GM12892 (cell line): ENCODE measurements at places on chromosomes 1 and 21.

DNA sequence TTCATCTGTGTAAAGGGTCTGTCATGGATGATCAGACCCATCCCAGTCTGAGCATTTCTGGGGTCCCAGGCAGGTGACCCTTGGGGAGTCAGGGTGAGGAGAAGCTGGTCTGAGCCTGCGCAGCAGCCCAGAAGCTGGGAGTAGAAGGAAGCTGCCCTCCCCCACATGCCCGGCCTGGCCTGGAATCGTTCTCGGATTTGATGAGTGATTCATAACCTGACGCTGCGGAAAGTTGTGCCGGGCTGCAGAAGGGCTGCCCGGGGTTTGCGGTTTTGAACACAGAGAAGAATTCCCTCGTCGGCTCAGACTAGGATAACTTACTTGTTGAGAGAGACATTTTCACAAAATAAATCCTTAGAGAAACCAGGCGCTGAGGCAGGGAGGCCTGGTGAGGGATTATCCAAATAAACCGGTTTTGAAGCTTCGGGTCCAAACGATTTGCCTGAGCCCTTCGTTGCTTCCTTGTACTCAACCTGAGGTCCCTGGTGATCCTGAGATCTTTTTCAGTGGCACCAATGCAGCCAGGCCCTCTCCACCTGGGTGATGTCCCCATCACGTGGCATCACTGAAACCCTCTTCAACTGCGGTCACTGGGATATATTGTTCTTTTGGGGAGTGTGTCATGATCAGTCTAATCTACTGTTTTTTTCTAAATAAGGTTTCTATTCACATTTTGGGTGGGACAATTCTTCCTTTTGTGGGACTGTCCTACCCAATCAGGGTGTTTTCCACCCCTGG lies 29.2 kb downstream of the EPHB2 start:
- no peak for DNase-seq

DNA sequence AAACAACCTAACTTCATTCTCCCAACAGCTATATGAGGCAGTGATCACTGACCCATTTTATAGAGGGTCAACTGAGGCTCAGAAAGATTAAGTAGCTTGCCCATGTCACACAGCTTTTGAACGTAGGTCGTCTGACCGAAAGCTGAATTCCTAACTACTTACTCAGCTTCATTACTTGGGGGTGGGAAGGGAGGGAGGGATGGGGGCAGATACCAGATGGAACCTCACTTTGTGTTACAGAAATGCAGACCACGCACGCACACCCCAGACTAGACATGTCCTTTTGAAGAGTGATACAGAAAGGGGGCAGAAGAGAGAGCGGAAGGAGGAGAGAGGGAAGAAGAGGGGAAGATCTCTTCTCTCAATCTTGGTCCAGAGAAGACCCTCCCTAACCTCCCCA lies 2.3 kb downstream of the ADGRB2 start:
- DNase-seq: no peak

DNA sequence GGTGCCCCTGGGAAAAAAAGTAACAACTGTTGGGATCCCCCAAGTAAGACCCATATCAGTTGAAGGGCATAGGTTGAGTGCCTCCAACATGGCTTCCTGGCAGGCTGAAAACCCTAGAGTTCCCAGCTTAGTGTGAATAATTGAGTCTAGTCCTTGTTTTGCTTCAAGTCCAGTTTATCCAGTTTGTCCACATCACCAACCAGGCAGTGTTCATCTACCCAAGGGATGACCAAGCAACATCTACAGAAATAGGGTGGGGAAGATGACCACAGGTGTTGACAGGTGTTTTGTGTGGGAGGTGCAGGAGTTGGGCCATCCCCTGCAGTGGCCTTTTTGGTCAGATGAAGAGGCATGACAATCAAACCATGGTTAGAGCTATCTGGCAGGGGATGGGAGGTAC lies 54.3 kb upstream of the ERO1B start:
- DNase-seq: no peak

GRCh38 chr1:146031476-146031875 lies 9.9 kb upstream of the HJV start:
- no peak for DNase-seq

GRCh38 chr1:22959545-22960360 lies 12.9 kb downstream of the LACTBL1 start:
- DNase-seq: no peak

DNA sequence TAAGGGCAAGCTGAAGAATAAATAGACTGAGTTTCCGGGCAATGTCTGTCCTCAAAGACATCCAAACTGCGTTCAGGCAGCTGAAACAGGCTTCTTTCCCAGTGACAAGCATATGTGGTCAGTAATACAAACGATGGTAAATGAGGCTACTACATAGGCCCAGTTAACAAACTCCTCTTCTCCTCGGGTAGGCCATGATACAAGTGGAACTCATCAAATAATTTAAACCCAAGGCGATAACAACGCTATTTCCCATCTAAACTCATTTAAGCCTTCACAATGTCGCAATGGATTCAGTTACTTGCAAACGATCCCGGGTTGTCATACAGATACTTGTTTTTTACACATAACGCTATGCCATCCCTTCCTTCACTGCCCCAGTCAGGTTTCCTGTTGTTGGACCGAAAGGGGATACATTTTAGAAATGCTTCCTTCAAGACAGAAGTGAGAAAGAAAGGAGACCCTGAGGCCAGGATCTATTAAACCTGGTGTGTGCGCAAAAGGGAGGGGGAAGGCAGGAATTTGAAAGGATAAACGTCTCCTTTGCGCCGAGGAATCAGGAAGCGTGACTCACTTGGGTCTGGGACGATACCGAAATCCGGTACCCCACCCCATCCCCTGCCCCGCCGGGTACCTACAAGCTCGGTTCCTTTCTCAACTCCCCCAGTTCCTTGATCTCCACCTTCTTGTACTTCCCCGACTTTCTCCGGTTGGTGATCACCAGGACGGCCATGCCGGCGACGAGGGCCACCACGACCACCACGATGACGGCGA lies 1.3 kb downstream of the TACSTD2 start:
- DNase-seq: no peak

- no peak for DNase-seq
Observed at GRCh38 chr1:13809461-13810159, 109.6 kb downstream of the PRDM2 start.

- no peak for DNase-seq
Observed at GRCh38 chr1:147665521-147665920, 4.8 kb downstream of the ACP6 start.

GRCh38 chr1:222042120-222042519 lies 300.2 kb upstream of the DUSP10 start:
- DNase-seq: no peak

- no peak for DNase-seq
Observed at GRCh38 chr1:219797683-219798082, 130.7 kb downstream of the SLC30A10 start.

GRCh38 chr1:14094611-14095400 lies 394.8 kb downstream of the PRDM2 start:
- no peak for DNase-seq

DNA sequence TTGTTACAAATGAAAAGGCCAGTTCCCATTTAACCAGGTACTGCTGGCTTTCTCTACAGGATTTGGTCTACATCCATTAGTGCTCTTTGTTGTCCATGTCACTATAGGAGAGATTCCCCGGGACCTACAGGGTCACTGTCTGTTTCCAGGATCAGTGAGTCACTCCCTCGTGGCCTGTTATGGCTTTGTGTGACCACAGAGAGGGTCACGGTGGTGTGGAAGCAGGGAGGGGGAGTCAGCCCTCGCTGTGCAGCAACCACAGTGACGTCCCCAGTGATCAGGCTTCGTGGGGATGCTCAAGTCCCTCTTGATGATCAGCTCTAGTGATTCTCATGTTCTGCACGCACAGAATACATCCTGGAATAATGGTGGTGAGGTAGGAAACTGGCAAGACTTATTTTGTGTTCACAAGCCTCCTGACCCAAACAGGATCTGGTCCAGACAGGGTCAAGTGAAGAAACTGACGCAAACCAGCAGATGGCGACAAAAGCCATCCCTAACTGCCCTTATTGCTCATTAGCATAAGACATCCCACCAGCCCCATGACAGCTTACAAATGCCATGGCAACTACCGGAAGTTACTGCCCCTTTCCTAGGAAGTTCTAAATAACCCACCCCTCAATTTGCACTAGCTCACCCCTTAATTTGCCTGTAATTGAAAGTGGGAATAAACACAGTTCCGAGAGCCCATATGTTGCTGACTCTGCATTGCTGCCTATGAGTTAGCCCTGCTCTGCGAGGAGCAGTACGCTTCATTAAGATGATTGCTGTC lies 98.5 kb downstream of the DISC1 start:
- peak; percentile 13 for DNase-seq

- no peak for DNase-seq
Observed at GRCh38 chr1:10031461-10031860, 1.3 kb upstream of the UBE4B start.

- no peak for DNase-seq
Observed at GRCh38 chr21:29827236-29827635, 112.6 kb downstream of the GRIK1 start.

GRCh38 chr21:34935452-34935851 lies 113.7 kb downstream of the RUNX1 start:
- DNase-seq: no peak

DNA sequence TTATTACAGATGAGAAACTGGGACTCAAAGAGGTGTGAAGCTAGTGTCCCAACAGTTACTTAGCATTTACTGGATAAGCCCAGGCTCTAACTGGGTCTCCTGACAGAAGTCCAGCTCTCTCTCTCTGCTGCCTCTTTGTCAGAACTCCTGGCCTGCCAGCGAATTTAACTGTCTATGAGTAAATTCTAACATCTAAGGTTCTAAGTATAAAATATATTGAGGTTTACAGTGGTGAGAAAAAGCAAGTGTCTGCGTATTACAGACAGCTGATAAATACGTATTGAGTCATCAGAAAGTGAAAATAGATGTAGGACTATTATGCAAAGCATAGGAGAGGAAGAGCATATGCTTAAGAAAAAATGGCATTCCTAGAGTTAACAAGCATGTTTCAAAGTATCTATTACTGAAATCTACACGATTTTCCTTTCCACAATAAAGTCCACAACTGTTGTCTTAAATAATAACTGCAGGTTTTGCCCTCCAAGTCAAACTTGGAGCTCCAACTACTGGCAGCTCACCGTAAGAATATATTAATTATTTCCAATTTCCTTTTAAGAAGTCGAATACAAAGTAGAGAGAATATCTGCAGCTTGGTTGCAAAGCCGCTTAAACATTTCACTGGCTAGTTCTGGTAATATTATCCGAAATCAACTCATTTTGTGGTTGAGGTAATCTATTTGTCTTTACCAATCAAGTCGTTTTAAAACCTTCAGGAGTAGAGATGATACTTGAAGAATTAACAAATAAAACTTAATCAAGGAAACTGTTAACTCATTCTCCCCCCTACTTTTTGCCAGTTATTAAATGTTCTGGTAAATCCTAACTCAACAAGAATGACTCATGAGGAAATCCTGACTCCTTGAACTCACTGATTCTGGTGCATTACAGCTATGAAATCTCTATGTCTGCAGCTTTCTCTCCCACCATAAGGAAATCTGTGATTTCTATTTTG lies 1.4 kb upstream of the RGS2 start:
- no peak for DNase-seq

GRCh38 chr1:235865565-235866204 lies 1.0 kb downstream of the LYST start:
- DNase-seq: no peak

- no peak for DNase-seq
Observed at GRCh38 chr1:193025218-193025617, 33.9 kb downstream of the UCHL5 start.

GRCh38 chr1:5907386-5907785 lies 84.8 kb downstream of the NPHP4 start:
- no peak for DNase-seq

- no peak for DNase-seq
Observed at GRCh38 chr1:225480825-225481434, 53.1 kb upstream of the LBR start.

- peak; percentile 18 for DNase-seq
Observed at GRCh38 chr1:91821126-91821868, 64.7 kb downstream of the TGFBR3 start.

DNA sequence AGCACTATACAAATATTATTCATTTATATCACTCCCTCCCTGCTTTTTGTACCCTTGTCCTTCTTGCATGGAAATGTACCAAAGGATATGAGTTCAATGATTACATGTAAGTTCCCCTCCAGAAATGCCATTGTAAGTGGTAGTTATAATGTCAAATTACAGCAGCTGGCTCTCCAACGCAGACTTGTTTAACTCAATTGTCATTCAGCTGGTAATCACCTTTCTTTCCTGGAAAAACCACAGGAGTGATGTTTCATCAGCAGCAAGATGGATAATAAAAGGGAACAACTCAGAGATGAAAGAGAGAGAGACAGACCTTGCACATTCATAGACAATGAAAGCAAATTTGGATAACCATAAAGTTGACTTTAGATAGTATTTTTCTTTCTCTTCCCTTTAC lies 578.6 kb upstream of the PBX1 start:
- DNase-seq: no peak
